ENCODE measurements at places on chromosomes 7 and 10.

GRCh38 chr10:124221356-124222317 is 128.2 kb upstream of the CHST15 start:
- no peak for DNase-seq
- H3K27me3 ChIP-seq, result no peaks in the 10 kb centered on the region
- H3K27ac ChIP-seq, result no peak overlapping the region
- H3K4me3 ChIP-seq, result no peak overlapping the region
- H3K4me1 ChIP-seq, result no peaks in the 10 kb centered on the region

- H3K27me3 ChIP-seq, result no peaks in the 10 kb centered on the region
- no peak for DNase-seq
- no peak overlapping the region for H3K4me3 ChIP-seq
- H3K36me3 ChIP-seq, result no peaks in the 10 kb centered on the region
- no peaks in the 10 kb centered on the region for H3K4me1 ChIP-seq
- no peak overlapping the region for H3K27ac ChIP-seq
Observed at GRCh38 chr10:43599333-43599732, 6.9 kb upstream of the ZNF485 start.

DNA sequence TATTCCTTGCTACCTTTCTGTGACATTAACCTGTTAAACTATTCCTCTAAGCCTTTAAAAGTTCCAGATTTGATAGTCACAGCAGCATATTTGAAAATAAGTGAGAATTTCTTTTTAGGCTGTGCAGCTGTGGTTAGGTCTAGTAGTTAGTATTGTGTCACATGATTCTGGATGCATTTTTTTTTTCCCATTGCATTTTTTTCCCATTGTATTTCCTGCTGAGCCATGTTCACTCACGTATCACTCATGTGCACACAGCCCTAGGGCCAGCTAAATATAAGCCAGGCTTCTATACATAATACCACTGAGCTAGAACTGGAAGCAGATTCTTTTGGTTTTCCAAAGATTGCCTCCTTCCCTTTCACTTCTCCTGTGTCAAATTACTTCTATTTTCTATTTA is 37.4 kb downstream of the DNAJC9 start:
- H3K36me3 ChIP-seq, result no peaks in the 10 kb centered on the region
- no peak overlapping the region for H3K4me3 ChIP-seq
- no peaks in the 10 kb centered on the region for H3K27me3 ChIP-seq
- no peak for DNase-seq

DNA sequence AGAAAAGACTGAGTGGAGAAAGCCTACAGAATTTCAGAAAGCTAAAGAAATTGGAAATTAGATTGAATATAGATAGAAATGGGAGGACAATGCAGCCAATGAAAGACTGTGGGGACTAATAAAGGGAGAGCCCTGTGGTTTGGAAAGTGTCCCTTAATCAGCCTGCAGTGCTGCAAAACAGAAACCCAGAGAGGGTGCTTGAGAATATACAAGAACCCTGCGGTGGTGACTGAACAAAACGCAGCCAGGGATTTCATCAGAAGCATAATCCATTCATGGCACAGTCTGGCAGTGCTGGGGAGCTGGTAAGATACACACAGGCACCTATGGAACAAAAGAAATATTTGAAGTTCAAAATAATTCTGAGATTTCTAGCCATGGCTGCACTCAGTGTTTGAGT is 19.1 kb downstream of the CEP41 start:
- no peaks in the 10 kb centered on the region for H3K4me1 ChIP-seq
- H3K36me3 ChIP-seq, result no peaks in the 10 kb centered on the region
- no peak overlapping the region for H3K27ac ChIP-seq
- no peaks in the 10 kb centered on the region for H3K27me3 ChIP-seq
- no peak for DNase-seq
- H3K4me3 ChIP-seq, result no peak overlapping the region

- no peak overlapping the region for H3K4me3 ChIP-seq
- H3K27me3 ChIP-seq, result no peaks in the 10 kb centered on the region
- H3K27ac ChIP-seq, result no peak overlapping the region
- H3K36me3 ChIP-seq, result no peaks in the 10 kb centered on the region
Observed at GRCh38 chr7:4820405-4820966, 41.3 kb downstream of the PAPOLB start.
